ENCODE measurements at places on chromosomes 12 and 14. TPM values are rescaled to one million over a fixed set of nuclear protein-coding genes. Genes with fewer than 3 reads are reported as not detected.

PRICKLE1 gene
- 0.05 TPM for total RNA-seq

ADAMTS20 gene
- not detected for total RNA-seq

DNA sequence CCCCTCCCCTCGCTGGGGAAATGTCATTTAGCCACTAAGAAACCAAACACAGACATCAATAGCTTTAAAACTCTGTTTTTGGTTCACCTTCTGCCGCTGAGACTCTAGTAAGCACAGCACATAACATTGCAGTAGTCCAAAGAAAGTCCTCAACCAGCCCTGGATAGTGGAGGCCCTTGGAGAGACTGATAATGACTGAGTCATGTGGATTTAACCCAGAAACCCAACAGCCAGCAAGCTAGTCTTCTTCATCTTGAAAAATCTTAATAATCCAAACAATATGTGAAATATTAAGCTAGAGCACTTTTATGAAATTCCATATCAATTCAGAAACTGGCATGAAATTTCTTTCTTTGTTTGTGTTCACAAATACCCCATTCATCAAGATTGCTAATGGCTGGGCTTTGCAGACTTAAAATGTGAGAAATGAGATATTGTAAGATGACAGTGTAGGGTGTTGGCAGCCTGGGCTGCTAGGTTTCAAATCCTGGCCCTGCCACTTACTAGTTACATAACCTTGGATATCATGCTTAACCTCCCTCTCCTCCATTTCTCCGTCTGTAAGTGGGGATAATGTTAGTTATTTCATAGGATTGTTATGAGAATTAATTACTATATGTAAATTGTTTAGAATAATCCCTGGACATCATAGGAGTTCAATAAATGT, 40.1 kb downstream of the RERG start:
- no peak for DNase-seq

DNA sequence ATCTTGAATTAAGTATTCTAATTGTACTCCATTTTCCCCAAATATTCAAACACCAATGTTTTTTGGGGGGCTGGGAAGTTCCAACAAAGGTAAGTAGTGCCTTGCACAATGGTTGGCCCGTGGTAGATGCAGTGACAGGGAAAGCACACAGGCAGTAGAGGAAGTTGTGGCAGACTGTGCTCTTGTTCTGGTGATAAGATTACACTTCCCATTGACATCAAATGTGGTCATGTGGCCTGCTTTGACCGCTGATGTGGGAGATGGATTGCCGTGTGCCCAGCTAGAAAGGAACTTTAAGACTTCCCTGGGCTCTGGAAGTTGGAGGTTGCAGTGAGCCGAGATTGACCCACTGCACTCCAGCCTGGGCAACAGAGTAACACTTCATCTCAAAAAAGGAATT, 223.8 kb downstream of the VRK1 start:
- no peak for DNase-seq

GRCh38 chr12:25715102-25715501, 162.0 kb upstream of the LMNTD1 start:
- no peak for DNase-seq

GRCh38 chr14:77663293-77663692, 44.5 kb downstream of the ALKBH1 start:
- no peak for DNase-seq

- DNase-seq: no peak
Measured at GRCh38 chr12:108839890-108840230, 17.5 kb downstream of the SSH1 start.

DNA sequence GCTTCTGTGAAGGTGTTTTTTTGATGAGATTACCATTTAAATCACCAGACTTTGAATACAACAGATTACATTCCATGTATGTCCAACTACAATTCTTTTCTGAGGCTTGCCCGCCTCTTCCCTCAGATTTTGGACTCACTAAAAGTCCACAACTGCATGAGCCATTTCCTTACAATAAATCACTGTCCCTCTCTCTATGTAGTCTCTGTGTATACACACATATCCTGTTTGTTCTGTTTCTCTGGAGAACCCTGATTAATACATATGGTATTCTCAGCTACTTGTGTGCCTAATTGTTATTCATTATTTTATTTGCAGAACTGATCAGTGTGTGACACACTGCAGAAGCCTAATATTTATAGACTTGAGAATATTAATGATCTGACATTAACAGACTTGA, 2.4 kb upstream of the MIPOL1 start:
- DNase-seq: no peak

DNA sequence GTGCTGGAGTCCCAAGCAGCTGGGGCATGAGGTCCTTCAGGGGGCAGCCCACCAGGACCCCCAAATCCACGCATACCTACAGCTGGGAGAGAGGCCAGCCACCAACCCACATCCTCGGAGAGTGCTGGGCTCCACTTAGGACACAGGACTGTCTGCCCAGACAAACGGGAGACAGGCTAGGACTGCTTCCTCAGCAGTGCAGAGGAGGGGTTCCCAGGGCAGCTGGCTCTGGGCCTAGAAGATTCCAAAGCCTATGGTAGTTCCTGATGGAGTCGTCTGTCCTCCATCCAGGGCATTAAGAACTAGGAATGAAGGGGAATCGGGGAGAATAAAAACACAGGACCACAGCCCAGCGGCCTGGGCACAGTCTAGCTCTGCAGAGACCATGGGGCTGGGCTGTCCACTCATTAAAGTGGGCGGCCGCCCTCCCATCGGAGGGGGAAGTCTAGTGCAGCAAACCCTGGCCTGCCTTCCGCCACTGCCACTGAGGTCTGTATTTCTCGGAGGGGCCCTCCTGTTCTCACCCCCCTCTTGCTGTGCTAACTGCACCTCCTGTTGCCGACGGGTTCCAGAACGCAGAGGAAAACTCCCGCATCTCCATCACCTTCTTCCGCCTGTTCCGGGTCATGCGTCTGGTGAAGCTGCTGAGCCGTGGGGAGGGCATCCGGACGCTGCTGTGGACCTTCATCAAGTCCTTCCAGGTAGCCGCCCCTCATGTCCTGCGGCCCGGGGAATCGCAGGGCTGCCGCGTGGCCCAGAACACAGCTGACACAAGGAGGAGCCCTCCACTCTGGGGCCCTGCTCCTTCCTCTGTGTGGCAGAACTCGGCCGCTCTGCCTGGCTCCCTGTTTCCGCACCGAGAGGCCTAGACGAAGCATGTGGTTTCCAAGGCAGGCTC, 143.5 kb upstream of the FKBP4 start:
- no peak for DNase-seq

- DNase-seq: no peak
Measured at GRCh38 chr12:113778432-113779132, 187.5 kb downstream of the RBM19 start.

All from activated T-helper 2 cell treated with anti-CD3 and anti-CD28 coated beads, Interferon-gamma antibody, Interleukin-2, Interleukin-4, amounts not matched to agents 10 μg/mL and 5 μg/mL and 100 μg/mL, durations not matched to agents 14 hours and 24 hours and 36 hours (primary cell).